ENCODE measurements at places on chromosomes 5 and 9. TPM values are rescaled to one million over a fixed set of nuclear protein-coding genes. Genes with fewer than 3 reads are reported as not detected.

- no peak overlapping the region for H3K27ac ChIP-seq
- no peaks in the 10 kb centered on the region for H3K27me3 ChIP-seq
- peaks cover 8% of the 10 kb centered on the region for H3K36me3 ChIP-seq
- H3K4me1 ChIP-seq = peaks cover 6% of the 10 kb centered on the region
- peak overlapping the region; percentile 84 for H3K4me3 ChIP-seq
- DNase-seq = no peak
These were observed 12.9 kb upstream of the SLC34A1 start for GRCh38 chr5:177371120-177372033.

DNA sequence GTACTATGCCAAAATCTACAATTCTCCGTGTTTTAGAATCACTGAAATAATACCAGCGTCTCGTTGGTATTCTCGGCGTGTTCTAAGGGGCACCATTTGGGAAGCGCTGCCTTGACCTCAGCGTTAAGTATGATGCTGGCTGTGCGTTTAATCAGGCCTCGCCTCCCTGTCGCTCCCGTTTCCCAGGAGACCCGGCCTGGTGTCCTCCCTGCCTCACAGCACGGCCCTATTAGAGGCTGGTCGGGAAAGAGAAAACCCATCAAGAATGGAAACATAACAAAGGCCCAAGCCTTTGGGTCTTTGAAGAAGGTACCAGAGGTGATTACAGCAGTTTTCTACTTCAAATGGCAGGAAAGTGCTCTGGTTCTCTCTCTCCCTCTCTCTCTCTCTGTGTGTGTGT is 30.0 kb downstream of the GFPT2 start:
- no peak overlapping the region for H3K4me3 ChIP-seq
- no peak overlapping the region for H3K27ac ChIP-seq
- no peaks in the 10 kb centered on the region for H3K4me1 ChIP-seq
- no peak for DNase-seq
- peaks cover 88% of the 10 kb centered on the region for H3K36me3 ChIP-seq
- no peaks in the 10 kb centered on the region for H3K27me3 ChIP-seq

DNA sequence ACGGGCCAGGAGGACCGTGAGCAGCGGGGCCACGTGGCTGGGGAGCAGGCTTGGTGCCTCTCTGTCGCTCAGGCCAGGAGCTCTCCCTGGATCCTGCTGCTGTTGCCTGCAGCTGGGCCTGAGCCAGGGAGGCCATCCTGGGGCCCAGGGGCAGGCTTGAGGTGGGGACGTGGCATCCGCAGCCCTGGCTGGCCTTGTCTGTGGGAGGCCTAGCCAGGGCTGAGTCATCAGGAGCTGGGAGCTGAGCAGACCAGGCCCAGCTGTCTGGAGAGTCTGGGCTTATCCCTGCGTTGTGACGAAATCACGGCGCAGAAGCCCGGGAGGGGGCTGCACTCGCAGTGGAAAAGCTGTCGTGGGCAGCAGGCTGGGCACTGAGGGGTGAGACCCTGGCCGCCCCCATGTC is 138.8 kb upstream of the COL5A1 start:
- peaks cover 2% of the 10 kb centered on the region for H3K27me3 ChIP-seq
- no peaks in the 10 kb centered on the region for H3K4me1 ChIP-seq
- no peak for DNase-seq

GRCh38 chr9:700365-701282 is 140.9 kb upstream of the DMRT1 start:
- H3K36me3 ChIP-seq = no peaks in the 10 kb centered on the region
- H3K27ac ChIP-seq = no peak overlapping the region
- DNase-seq = no peak

DNA sequence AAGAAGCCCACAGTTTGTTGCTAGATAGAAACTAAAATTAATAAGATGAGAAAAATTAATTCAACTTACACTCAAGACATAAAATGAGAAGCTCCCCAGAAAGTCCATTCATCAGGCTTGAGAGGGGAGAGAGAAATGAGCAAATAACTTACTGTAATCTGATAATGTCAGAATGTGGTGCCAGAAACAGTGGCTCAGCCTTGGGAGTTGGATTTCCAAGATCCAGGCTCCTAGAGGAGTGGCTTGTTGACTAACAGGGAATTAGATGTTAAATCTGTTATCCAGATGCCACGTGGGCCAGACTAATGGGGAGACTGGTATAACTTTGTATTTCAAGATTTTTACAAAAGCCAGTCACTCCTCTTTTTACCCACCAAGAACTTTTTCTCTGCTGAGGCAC is 458.2 kb downstream of the GADD45G start:
- no peaks in the 10 kb centered on the region for H3K27me3 ChIP-seq
- no peaks in the 10 kb centered on the region for H3K36me3 ChIP-seq

DNA sequence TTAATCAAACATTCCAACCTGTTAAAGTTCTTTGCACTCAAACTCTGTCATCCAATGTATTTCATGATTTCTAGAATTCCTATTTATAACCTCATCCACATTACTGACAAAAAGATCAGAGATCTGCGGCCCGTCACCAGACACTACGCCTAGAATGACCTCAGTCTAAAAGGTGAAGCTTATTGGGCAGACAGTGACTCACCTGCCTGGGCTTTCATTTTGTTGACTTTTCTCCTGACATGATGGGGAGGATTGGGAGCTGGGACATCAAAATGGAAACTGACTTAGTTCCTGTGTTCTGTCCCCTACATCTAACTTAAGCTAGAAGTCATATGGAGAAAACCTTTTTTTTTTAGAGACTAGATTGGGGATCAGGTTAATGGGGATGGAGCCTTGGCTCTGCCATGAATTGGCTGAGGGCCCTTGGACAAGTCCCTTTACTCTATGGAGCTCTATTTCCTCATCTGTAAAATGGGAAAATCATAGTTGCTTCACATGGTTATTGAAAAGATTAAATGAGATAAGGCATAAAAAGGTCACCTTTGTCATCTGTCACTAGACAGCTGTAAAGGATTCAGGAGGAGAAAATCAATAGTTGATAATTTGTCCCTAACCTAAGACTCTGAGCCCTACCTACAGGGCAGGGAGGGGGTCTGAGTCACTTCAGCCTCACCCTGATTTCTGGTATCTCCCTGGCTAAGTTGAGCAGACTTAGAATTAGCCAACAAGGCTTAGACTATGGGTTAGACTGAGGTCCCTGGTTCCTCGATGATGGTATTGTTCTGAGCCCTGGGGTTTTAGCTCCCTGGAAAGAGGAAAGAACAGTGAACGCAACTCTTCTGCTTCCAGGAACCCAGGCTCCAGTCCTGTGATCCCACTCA is 224.8 kb upstream of the TBC1D2 start:
- 0 out of 2 replicates have a peak, but pooled peaks cover 1% of the 10 kb centered on the region for H3K27me3 ChIP-seq
- H3K27ac ChIP-seq = no peak overlapping the region
- DNase-seq = no peak
- no peaks in the 10 kb centered on the region for H3K36me3 ChIP-seq
- H3K4me3 ChIP-seq = no peak overlapping the region

DNA sequence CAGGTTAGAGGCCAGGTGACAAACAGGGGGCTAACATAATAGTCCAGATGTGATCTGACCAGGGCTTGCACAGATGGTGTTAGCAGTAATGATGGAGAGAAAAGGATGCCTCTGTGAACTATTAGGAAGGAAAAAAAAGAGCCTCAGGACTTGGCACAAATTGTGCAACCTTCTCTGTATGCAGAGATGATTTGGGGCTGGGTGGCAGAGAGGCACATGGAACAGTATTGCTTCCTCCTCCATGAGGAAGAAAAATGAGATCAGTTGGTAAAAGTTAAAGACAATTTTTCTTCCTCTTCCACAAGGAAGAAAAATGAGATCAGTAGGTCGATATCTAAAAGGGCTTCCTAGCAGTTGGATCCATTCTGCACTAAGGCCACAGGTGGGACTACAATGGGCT is 13.9 kb upstream of the ANXA6 start:
- H3K4me1 ChIP-seq = no peaks in the 10 kb centered on the region
- no peak overlapping the region for H3K27ac ChIP-seq
- no peak overlapping the region for H3K4me3 ChIP-seq
- DNase-seq = no peak

CD14 gene
- total RNA-seq = 0.13 TPM

WNK2 gene
- total RNA-seq = 69.4 TPM

SLC2A6 gene
- 18.7 TPM for total RNA-seq
